ENCODE measurements at places on chromosomes 11 and 22.

GRCh38 chr11:3121416-3121815 lies 43.7 kb downstream of the OSBPL5 start:
- DNase-seq, result no peak

DNA sequence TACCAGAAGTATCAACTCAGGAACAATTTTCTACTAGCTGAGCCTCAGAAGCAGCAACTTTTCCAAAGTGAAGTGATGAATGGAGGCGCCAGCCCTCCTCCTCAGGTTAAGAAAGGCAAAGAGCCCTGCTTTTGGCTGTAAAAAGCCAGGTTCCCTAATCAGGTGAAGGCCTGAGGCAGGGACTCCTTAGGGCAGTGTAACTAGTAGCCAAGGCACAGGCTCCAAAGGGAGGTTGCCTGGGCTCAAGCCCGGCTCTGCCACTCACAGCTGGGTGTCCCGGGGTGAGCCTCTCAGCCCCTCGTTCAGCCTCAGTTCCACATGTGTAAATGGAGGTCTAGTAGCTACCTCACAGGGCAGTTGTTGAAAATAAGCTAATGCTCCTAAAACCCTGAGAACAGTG lies 19.5 kb downstream of the TSKU start:
- DNase-seq, result no peak

DNA sequence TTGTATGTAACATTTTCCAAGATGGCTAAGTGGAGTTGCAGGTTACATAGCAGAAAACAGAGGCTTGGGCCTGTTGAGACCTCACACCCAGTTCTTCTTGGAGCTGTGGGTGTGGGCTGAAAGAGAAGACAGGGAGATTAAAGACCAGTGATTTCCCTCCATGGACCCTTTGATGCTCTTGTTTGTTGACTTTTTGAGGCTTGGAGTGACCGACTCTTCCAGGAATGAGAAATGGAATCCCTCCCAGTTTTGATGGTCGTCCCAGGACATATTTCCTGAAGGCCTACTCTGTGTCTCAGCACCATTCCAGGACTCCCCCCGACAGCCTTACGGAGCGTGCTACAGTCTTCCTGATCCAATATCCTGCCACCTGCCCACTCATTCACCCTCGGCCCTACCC lies 96.9 kb downstream of the PTPRJ start:
- no peak for DNase-seq

GRCh38 chr11:12200279-12200990 lies 90.0 kb downstream of the MICAL2 start:
- no peak for DNase-seq

DNA sequence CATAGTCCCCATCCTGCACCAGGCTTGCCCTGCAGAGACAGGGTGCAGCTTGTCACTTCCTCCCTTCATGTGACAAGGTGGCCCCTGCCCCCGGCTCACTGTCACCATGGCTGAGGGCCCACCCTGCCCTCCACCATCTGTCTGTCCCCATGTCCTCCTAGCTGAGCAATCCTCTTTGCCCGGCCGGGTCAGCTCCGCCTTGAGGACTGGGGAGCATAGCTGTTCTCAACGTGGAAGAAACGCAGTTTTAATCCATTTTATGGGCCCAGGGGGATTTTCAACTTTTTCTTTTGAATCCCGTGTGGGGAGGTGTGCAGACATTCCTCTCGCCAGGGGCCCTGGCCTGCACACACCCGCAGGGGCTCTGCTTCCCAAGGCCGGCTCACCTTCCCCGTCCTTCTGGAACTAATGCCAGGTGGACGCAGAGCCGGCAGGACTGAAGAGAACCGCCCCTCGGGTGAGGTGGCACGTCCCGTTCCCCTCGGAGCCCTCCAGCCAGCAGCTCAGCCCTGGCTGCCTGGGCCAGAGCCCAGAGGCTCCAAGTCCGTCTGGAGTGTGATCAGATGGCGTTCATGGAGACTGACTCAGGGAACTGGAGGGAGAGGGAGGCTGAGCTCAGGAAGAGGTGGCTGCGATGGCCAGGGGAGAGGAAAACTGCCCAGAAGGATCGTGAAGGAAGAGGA lies 1108.7 kb downstream of the BRD1 start:
- DNase-seq, result no peak

DNA sequence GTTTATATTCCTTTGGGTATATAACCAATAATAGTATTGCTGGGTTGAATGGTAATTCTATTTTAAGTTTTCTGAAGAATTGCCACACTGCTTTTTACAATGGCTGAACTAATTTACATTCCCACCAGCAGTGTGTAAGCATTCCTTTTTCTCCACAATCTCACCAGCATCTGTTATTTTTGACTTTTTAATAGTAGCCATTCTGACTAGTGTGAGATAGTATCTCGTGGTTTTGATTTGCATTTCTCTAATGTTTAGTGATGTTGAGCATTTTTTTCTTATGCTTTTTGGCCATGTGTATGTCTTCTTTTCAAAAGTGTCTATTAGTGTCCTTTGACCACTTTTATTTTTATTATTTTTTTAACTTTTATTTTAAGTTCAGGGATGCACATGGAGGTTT lies 275.3 kb downstream of the METTL15 start:
- no peak for DNase-seq

DNA sequence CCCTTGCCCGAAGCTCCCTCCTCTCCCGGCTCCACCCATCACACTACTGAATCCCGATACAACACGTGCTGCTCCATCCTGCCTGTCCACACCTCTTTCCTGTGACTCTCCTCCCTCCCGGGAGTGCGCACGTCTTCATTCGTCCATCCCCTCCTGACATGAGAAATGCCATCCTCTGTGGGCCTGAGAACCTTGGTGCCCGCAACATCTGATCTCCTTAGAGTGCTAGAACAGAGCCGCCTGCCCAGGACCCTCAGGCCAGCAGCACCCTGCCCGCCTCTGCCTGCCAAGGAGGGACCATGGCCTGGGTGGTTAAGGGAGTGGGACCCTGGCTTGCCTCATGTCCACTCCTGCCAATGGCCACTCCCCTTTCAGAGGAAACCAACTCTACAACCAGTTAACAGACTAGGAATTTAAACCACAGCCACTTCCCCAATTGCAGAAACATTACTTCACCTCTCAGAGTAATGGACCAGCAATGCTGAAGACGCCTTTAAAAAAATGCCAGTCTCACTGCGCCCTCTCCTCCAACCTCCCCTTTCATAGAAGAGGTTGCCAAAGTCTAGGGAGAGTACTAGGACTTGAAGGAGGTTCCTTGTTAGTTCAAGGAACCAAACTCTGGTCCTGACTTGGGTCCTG lies 466.3 kb downstream of the OPCML start:
- DNase-seq, result no peak

DNA sequence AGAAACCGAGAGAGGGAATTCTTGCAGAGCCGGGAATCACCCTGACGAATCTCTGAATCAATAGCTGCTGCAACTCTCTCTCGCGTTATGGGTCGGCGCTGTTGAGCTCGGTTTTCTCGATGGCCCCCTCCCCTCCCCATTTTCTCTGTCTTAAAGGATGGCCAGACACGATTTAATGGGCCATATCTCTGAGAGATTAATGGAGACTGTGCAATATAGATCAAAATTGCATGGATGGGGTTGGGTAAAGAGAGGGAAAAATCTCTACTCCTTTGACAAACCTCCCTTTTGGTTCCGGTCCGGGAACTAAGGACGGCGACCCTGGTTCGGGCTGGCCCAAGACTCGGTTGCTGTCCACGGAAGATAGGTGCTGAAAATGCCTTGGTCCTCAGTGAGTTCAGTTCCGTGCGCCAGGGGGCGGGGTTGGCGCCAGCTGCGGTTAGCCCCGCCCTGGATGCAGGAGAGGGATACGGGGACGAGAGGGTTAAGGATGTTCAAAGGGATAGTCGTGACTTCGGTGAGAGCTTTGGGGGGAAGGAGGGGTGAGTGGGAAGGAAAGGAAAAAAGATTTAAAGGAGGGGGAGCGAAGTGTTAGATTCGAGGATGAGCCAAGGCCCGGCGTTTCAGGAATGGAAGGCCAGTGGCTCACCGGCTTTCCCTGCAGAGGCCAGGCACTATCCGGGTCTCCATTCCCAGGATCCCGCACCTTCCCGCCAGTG lies 103.6 kb upstream of the HSD17B12 start:
- no peak for DNase-seq

GRCh38 chr22:28477556-28477955 lies 202.1 kb downstream of the TTC28 start:
- DNase-seq, result no peak

DNA sequence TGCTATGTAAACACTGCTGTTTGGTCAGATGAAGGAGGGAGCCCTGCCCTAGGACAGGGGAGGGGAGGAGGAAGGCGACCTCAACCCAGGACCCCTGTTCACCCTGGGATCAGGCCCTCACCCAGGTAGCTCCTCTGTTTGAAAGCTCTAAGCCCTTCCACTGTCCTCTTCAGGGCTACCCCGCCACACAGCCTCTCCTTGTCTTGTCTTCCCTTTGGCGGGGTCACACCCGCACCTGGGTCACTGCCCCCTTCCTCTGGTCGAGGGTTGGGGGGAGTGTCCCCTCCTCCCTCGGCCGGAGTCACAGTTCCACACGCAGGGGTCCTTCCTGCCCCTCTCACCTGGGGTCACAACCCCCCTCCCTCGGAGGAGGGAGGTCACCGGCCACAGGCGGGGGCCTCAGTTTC lies 463 bp upstream of the PTPMT1 start:
- DNase-seq, result no peak

All from left renal pelvis (tissue), 4 donors.